Stimulated activated CD8-positive, alpha-beta memory T cell treated with anti-CD3 and anti-CD28 coated beads, Interleukin-4, amount 100 ng/mL, for 48 hours (primary cell): ENCODE measurements at places on chromosomes 5 and 9.

GRCh38 chr9:96052686-96053085, 177.2 kb downstream of the ERCC6L2 start:
- no peak for DNase-seq

- DNase-seq = no peak
These were observed 597.3 kb downstream of the PRELID2 start for GRCh38 chr5:145237843-145238242.

- DNase-seq = no peak
These were observed 26.9 kb downstream of the DAP start for GRCh38 chr5:10734037-10734709.

GRCh38 chr9:34413231-34413852, 36.6 kb upstream of the MYORG start:
- DNase-seq = peak; percentile 65

DNA sequence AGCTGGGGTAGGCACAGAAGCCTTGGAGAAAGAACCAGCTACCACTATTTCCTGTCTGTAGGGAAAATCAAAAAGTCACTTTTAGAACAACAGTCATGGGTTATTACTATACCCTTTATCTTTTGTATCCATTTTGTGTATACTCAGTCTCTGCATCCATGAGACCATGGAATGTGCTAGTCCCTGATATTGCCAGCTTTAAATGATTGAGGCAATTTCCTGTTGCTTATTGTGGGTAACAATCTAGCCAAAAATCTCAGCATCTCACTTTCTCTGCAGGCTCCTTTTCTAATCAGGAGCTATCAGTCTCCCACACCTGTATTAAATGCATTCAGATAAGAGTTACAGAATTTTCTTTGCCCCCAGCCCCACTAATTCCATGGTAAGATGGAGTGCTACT, 968 bp upstream of the KDM3B start:
- DNase-seq = no peak

DNA sequence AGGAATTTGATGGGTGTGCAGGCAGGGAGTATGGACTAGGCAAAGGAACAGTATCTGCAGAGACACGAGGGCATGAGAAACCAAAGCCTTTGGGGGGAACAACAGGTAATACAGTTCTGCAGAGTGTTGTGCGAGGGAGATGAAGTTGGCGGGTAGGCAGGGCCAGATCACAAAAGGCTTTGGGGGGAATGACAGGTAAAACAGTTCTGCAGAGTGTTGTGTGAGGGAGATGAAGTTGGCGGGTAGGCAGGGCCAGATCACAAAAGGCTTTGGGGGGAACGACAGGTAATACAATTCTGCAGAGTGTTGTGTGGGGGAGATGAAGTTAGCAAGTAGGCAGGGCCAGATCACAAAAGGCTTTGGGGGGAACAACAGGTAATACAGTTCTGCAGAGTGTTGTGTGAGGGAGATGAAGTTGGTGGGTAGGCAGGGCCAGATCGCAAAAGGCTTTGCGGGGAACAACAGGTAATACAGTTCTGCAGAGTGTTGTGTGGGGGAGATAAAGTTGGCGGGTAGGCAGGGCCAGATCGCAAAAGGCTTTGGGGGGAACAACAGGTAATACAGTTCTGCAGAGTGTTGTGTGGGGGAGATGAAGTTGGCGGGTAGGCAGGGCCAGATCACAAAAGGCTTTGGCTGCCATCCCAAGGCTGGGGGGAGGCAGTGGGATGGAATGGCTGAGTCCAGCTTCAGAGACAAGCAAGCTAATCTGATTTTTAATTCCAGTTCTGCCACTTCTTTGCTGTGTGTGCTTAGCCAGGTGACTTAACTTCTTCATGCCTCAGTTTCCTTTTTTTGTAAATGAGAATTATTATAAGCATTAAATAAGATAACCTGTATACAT, 33.0 kb downstream of the FRMPD1 start:
- DNase-seq = no peak

- DNase-seq = no peak
These were observed 228.1 kb upstream of the NR4A3 start for GRCh38 chr9:99593610-99594009.

GRCh38 chr5:31181376-31181987, 12.0 kb upstream of the CDH6 start:
- no peak for DNase-seq
